ENCODE measurements at places on chromosomes 6 and 20. TPM values are rescaled to one million over a fixed set of nuclear protein-coding genes. Genes with fewer than 3 reads are reported as not detected.

NSFL1C gene
- total RNA-seq: 61.6 TPM

SYTL3 gene
- 5.7 TPM for total RNA-seq

PMEPA1 gene
- total RNA-seq: 4.3 TPM

NMBR gene
- not detected for total RNA-seq

SYNGAP1 gene
- 21.1 TPM for total RNA-seq

BCAS1 gene
- total RNA-seq: 3.7 TPM

POU5F1 gene
- total RNA-seq: 5.2 TPM

KIAA1755 gene
- 0.88 TPM for total RNA-seq

C20orf202 gene
- 1.4 TPM for total RNA-seq

SLC29A1 gene
- 83.1 TPM for total RNA-seq

JPH2 gene
- 10.9 TPM for total RNA-seq

GRCh38 chr6:147154454-147154853, 49.8 kb upstream of the STXBP5 start:
- DNase-seq: no peak

GRCh38 chr6:12479881-12480280, 189.7 kb downstream of the EDN1 start:
- no peak for DNase-seq

- no peak for DNase-seq
Observed at GRCh38 chr6:72642435-72642834, 20.6 kb downstream of the KCNQ5 start.

DNA sequence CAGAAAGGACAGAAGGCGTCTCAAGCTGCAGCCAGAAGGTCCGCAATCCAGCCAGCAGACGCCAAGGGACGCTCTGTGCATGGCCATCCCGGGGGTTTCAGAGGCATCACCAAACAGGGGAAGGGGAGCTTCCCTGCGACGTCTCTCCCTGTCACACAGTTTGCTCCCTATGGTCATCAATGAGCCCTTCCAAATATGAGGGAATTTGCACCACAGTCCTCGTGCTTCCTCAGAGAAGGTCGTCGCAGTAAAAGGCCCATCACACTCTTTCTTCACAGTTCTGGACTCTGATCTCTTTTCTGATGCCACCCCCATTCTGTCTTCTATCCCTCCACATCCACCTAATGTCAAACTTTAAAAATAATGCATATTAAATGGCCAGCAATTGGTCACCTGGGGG, 10.2 kb upstream of the FOXC1 start:
- DNase-seq: no peak

DNA sequence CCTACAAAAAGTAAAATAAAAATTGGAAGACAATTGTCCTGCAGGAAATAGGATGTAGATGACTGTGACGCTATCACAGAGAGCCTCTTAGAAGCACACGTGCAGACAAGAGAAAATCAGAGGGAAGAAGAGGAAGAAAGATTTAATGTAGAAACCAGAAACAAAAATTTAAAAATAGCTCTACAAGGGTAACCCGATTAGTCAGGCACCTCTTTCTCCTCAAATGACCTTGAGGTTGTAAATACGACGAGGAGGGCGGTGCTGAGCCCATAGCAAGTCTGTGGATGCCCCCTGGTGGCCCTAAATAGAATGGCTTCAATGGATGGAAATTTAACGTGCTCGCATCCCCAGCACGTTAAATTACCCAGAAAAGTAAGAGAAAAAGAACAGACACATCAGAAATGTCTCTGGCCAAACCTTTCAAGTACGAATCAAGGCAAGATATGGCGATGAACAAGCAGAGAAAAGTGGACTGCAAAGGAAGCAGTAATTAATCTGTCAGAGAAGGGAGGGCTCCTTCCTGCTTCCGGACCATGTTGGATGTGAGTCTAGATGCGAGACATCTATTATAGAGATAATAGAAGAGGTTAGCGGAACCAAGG, 4.2 kb upstream of the PRPH2 start:
- DNase-seq: peak; percentile 73

GRCh38 chr20:62741191-62741691, 32.6 kb downstream of the NTSR1 start:
- DNase-seq: peak; percentile 50

DNA sequence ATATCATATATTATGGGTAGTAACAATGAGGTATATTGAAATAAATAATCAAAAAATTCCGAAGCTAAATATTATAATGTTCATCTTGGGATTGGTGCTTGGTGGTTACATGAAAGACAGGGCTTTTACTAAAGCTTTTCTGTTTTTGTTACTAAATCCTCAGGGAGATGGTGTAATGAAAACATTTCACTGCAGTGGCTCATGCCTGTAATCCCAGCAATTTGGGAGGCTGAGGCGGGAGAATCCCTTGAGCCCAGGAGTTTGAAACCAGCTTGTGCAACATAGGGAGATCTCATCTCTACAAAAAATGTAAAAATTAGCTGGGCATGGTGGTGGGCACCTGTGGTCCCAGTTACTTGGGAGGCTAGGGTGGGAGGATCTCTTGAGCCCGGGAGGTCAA, 42.9 kb downstream of the AFG1L start:
- DNase-seq: no peak

DNA sequence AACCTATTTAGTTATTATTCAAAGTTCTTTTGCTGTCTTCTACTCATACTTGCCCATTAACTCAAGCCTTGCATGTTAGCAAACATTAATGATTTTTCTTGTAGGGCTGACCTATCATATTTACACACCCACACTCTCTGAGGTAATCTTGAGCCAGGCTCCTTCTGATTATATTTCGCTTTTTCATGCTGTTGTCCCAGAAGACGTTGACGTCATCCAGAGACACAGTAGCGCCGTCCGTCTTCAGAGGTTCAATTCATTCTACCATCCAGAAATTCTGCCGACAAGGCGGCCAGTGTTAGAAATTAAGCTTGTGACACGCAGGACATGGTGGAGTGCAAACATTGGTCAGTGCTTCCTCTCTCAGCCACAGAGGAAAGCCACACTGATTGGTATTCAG, 584.7 kb downstream of the BMP2 start:
- DNase-seq: no peak

DNA sequence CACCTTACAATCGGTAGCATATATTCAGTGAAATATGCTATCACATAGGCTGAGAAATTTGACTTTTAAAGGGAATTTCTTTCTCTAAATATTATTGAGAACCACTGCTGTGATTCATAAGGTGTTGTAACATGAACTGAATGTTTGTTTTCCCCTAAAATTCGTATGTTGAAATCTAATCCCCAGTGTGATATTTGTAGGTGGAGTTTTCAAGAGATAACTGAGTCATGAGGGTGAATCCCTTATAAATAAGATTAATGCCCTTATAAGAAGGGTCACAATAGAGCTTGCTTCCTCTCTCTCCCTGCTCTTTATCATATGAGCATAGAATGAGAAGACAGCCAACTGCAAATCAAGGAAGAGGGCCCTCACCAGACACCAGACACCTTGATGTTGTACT, 64.8 kb downstream of the LMBRD1 start:
- no peak for DNase-seq

GRCh38 chr6:3340358-3340802, 81.6 kb downstream of the PSMG4 start:
- DNase-seq: peak; percentile 55

GRCh38 chr6:118012944-118013343, 105.9 kb downstream of the SLC35F1 start:
- no peak for DNase-seq

GRCh38 chr6:21887231-21888185, 294.0 kb downstream of the SOX4 start:
- no peak for DNase-seq

GRCh38 chr6:7163661-7164071, 55.9 kb downstream of the RREB1 start:
- DNase-seq: no peak

GRCh38 chr20:58420798-58421496, 31.9 kb downstream of the VAPB start:
- DNase-seq: no peak

DNA sequence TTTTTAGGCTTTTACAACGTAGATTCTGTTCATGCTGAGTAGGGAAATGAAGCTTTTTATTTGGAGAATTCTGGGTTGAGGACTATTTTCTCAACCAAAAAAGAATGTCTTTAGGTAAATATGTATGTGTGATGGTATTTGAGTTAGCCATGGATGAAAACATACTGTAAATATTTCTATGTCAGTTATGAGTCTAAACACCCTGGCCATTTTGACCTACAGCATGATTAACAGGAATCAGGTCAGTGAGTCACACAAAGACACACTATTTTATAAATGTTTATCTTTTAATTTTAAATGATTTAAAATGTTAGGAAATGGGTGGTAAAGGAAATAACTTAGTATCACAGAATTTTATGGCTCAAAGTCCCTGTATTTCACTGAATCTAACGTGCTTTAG, 851.7 kb upstream of the MAP3K7 start:
- DNase-seq: no peak

GRCh38 chr6:16852671-16853070, 91.4 kb upstream of the ATXN1 start:
- DNase-seq: no peak

DNA sequence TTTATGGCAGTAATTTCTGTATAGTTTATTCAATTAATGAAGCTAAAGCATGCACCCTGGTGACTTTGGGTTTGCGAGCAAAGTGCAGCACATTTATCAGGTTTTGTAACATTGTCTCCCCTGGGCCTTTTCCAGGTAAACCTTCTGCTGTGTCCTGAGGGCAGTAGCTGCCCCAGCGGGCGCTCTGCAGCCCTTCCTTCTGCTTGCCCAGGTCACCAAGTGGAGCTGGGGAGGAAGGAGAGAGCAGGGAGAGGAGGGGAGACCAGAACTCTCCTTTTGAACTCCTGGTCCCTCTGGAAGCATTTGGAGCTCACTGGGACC, 145.6 kb downstream of the DLL1 start:
- peak; percentile 48 for DNase-seq

DNA sequence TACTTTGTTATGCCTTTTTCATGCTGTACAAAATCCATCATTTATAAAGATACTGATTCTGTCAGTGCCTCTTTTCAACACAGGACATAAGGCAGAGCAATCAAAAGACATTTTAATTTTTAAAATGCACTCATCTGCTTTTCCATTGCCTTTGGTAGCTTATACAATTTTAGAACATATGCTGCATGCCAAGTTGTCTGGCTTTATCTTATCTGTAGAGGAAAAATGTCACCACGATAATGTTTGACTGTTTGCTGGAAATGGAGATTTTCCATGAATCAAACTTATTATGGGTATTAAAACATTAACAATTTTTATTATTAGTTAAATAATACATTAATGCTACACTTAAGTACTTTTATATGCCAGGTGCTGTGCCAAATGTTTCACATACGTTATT, 50.5 kb downstream of the NKAIN2 start:
- no peak for DNase-seq

- no peak for DNase-seq
Observed at GRCh38 chr20:51331481-51331880, 211.0 kb downstream of the NFATC2 start.

GRCh38 chr20:32914031-32914430, 55.3 kb downstream of the EFCAB8 start:
- no peak for DNase-seq

DNA sequence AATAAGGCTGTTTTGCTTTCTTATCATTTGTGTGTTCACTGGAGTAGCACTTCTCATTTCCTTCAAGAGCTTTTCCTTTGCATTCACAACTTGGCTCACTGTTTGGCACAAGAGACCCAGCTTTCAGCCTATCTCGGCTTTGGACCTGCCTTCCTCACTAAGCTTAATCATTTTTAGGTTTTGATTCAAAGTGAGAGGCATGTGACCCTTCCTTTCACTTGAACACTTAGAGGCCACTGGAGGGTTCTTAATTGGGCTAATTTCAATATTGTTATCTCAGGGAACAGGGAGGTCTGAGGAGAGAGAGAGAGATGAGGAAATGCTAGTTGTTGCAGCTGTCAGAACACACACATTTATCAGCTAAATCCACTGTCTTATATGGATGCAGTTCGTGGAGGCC, 82.9 kb upstream of the SCAF8 start:
- no peak for DNase-seq

DNA sequence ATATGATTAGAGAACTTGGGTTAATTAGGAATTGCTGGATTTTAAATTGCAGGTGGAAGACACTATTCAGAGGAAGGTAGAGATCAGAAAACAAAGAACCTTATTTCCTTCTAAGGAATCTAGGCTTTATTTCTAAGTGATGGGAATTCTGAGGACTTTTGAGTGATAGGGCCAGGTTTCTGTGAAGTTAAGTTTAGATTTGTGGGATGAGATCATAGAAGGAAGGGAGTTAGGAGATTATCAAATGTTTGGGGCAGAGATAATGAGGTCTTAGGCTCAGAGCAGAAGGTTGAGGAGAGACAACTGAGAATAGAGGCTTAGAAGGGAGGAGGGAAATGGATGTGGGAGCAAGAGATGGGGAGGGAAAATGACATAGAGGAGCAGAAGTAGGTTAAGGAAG, 109.7 kb upstream of the MMS22L start:
- no peak for DNase-seq

DNA sequence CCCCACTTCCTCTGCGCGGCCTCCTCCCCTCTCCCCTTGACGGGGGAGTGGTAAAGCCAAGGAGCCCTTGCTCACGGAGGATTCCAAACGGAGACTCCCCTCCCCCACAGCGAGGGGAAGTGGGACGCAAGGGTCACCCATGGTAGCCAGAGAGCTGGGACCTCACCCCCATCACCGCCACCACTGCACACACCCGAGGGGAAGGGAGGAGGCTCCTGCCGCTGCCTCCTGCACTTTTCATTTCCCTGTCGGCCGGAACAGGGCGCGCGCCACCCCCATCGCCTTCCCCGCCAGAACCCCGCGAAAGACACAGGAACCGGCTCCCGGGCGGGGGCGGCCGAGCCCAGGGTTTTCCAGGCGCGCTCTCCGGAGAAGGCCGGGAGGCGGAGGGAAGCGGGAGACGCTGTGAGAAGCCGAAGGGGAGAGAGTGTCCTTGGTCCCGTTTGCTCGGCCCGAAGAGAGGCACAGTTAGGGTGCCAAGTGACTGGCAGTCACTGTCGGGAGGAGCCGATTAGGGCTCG, 789 bp downstream of the CCND3 start:
- peak; percentile 89 for DNase-seq

GRCh38 chr6:105624021-105624420, 221.1 kb upstream of the PREP start:
- no peak for DNase-seq

- DNase-seq: no peak
Observed at GRCh38 chr20:56428410-56428809, 16.4 kb downstream of the CASS4 start.

GRCh38 chr6:2351090-2351489, 105.7 kb upstream of the GMDS start:
- DNase-seq: no peak

DNA sequence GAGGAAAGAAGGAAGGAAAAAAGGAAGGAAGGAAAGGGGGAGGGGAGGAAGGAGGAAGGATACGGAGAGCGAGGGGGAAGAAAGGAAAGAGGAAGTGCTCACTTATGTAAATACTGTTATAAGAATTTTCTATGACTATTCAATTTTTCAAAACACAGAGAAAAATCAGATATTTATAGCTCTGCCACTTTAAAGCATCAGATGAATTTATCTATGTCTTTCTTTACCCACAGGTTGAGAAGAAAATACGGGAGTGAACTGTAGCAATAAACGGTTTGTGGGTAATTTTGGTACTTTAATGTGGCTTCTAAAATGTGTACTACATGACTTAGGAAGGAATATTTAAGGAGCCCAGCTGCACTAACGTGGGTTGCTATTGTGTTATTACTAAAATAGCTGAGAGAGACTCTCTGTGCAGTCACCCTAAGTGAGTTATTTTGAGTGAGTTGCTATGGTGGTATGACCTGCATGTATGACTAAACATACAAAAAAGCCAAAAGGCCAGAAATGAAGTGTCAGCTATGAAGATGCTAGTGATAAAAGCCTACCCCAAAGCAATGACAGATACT, 225.5 kb downstream of the SOD2 start:
- no peak for DNase-seq

- DNase-seq: no peak
Observed at GRCh38 chr20:8012724-8013123, 6.8 kb downstream of the TMX4 start.

GRCh38 chr6:127100510-127101140, 17.8 kb upstream of the RSPO3 start:
- no peak for DNase-seq

All from lower leg skin (tissue), 4 donors.